Stimulated activated CD8-positive, alpha-beta memory T cell treated with anti-CD3 and anti-CD28 coated beads, Interleukin-4, amount 100 ng/mL, for 24 hours (primary cell): ENCODE measurements at places on chromosomes 6 and 20.

DNA sequence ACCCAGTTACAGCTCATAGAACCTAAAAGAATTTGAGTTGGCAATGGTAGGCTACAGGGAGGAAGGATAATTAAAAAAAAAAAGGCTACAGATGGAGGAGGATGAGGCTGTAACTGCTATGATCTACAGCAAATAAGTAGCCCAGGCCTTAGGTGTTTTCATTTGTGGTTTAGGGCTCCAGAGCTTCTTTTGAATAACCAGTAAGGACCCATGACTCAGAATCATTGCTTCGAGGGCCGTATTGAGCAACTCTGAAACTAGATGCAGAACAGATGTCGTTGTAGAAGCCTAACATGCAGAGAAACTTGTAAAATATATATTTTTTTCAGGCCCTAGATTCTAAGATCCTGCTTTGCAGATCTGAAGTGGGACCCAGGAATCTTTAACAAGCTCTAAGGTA lies 19.0 kb upstream of the ASIP start:
- DNase-seq = no peak

DNA sequence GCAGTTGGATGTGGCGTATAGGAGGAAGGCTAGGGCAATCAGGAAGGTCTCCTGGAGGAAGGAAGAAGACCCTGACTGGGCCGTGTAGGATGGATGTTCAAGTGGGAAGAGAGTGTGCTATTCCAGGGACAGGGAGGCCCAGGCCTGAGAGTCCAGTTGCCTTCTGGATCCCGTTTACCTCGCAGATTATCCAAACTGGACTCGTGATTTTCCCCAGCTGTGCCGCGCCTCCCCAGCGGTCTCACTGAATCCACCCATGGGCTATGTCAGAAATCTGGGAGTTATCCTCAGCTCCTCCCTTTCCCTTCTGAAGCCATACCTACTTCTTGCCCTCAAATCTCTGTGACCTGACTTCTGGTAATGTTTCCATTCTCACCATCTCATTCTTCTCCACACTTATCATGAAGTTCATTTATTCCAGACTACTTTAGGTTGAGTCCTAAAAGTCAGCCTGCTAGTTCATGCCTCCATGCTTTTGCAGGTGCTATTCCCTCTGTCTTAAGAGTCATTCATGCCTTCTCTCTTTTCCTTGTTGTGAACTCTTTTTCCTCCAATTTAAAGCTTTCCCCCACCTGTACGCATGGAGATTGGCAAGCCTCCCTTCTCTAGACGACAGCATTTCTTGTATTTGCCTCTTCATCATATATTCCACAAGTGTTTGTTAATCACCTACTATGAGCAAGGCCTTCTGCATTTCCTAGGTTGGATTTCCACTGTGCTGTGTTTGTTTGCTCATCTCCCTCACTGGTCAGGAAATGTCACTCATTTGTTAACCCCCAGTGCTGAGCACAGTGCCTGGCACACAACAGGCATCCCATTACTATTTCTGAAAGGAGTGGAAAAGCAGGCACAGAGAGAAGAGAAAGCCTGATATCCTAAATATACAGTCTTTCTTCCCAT lies 2.7 kb downstream of the SDCBP2 start:
- no peak for DNase-seq

GRCh38 chr6:24882295-24882694 lies 53.5 kb downstream of the RIPOR2 start:
- DNase-seq = no peak

DNA sequence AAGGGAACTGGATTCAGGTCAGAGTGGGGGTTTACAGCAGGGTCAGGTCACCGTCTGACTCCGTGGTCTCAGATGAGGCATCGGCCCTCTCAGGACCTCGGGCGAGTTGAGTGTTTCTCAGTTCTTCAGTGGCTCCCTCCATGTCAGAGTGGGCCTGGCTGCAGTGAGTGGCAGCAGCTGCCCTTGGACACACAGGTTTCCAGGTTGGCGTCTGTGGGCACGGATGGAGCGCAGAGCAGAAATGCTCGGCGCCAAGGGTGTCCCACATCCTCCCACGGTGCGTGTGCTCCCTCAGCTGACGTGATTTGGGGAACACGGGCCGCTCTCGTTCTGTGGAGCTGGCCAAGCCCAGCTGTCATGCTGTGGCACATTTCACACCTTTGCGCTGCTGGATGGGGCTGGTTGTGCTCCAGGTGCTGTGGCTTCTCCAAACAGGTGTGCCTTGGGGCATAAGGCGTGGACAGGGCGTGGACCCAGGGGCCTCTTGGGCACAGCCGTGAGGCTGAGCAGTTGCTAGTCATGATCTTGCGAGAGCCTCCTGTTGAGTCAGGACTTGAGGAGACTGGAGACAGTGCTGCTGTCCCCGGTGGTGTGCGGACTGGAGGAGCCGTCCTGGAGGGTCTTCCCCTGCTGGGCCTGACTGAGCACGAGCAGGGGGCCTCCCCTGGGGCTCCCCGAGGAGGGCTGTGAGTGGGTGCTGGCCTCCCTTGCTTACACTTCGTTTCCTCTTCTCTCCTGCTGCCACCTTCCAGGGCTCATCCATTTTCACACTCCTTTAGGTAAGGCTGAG lies 9.5 kb upstream of the DNAJC5 start:
- DNase-seq = no peak

GRCh38 chr20:31644701-31645100 lies 7.0 kb downstream of the COX4I2 start:
- no peak for DNase-seq

DNA sequence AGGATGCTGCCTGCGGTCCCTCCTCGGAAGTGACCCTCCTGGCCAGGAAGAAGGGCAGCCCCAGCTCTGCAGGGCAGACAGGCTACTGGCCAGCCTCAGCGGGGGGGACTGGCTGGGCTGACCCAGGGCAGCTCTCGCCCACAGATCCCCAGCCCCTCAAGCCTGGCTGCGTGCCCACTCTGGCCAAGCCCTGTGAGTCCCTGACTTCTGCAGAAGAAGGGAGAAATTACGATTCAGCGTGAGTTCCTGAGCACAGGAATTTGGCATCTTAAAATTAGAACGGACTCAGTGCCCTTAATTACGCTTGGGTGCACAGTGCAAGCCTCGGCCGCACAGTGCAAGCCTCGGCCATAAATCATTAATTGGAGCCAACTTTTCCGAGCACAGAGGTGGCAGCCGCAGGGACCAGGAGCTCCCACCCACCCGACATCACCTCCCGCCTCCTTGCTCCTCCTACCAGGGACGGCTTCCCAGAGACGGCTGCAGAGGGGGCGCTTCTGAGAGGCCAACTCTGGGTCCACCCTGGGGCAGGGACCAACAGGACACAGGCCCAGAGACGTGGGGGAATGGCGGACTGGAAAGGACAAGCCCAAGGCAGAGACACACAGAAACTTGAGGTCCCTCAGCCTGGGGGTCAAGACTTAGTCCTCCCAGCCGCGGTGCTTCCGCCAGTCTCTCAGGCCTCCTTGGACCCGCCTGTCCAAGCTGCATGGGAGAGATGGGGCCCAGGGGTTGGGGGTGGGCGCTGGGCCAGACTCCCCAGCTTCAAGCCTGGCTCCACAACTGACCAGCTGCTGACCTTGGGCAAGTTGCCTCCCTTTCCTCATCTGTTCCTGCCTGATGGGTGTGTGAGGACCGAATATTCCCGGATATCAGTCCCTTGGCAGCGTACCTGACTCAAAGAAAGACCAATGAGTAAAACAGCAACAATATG lies 165.4 kb downstream of the TAF4 start:
- no peak for DNase-seq

- peak; percentile 42 for DNase-seq
Observed at GRCh38 chr6:28673787-28674671, 148.3 kb downstream of the GPX5 start.

- DNase-seq = no peak
Observed at GRCh38 chr20:29878281-29878741, 1379.2 kb upstream of the DEFB115 start.

DNA sequence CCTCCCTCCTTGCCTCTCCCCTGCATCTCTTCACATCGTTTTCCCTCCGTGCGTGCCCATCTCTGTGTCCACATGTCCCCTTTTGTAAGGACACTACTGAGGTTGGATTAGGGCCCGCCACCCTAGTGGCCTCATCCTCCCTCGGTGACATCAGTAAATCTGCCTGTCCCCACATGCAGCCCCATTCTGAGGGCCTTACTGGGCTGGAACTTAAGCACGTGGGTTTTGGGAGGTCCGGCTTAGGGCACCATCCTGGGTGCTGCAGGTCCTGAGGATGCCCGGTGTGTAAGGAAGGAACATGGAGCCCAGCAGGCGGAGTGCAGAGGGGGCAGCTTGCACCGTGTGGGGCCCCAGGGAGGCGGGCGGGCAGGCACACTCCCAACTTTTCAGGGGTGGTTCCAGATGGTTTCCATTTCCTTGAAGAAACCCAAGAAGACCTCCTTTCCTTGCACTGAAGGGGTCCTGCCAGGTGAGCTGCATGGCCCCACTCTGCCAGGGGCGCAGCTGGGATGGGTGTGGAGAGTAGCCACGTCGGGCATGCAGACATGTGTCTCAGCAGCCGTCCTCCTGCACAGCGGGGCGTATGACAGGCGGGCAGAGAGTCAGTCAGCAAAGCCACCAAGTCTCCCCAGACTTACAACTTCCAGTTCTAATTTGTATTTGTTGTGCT lies 329.9 kb downstream of the QKI start:
- no peak for DNase-seq

GRCh38 chr20:40502576-40502975 lies 186.5 kb downstream of the MAFB start:
- DNase-seq = no peak

- no peak for DNase-seq
Observed at GRCh38 chr20:53783768-53784167, 190.1 kb upstream of the ZNF217 start.

DNA sequence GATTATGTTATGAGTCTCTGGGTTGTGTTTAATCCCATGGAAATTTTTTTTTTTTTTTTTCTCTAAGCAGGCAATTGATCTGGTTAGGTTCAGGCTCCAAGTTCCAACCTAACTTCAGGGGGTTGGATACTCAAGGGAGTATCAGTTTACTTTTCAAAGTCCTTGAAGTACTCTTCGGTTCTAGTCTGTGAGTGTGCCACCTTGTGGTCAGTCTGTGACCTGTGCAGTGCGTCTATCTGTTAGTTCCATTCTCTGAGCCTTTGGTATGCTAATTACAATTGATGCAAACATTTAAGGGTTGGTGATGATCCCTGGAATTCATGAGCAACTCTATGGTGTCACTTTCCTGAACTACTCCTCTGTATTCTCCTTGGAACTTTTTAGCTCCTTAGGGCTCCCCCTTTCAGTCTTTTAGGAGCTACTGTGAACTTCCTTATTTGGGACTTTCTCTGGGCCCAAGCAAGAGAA lies 342.0 kb downstream of the SOX4 start:
- no peak for DNase-seq

DNA sequence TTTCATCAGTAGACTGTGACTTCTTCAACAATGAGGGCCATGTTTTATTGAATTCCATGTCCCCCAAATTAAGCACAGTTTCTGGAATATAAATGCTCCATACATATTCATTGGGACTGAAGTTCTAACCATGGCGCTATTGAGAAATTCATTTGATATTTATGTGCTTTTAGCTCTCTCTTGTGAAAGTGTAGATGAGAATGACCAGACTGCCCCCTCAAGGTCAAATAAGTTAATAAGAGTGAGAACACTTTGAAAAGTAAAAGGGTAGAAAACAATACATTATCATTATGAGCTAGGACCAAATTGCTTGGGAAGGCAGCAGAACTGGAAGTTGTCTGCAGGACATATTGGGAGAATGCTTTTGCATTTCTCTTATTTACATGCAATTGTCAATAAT lies 597.9 kb downstream of the EPM2A start:
- no peak for DNase-seq

GRCh38 chr20:1567392-1568162 lies 10.1 kb upstream of the SIRPD start:
- DNase-seq = no peak

GRCh38 chr6:34729631-34730470 lies 27.5 kb upstream of the SNRPC start:
- DNase-seq = no peak

DNA sequence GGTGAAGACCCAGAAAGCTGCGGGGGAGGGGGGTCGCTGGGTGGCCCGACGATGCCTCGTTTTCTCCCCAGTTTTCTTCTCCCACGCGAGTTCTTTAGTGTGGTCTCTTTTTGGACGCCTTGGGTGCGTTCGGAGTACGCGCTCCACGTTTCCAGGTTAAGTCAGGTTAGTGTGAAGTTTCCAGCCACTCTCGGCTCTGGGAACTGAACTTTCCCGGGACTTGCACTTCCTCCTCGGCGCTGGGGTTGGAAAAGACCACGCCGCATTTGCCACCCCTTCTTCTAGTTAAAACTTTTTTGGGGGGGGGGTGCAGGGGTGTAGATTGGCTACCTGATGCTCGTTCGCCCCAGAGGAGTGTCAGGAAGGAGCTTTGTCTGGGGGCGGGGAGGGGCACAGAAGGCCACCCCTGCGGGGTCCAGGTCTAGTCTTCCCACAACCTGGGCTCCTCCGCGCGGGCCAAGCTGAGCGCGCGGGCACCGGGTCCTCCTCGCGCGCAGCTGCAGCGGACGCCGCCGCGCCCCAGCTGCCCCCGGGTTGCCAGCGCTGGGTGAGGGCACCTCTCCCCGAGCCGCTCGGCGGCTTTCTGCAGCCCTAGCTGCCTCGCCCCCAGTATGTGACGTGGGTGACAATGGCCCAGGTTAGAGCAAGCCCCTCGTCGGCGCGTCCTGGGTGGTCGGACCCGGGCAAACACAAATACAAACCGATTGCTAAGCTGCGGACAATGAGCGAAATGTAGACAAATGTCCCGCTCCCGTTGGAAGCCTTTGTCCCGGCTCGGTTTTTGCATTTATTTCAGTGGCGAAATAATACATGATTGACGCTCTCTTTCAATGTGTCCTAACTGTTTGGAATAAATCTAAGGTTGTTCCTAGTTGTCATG lies 1.7 kb upstream of the NKX2-2 start:
- no peak for DNase-seq

DNA sequence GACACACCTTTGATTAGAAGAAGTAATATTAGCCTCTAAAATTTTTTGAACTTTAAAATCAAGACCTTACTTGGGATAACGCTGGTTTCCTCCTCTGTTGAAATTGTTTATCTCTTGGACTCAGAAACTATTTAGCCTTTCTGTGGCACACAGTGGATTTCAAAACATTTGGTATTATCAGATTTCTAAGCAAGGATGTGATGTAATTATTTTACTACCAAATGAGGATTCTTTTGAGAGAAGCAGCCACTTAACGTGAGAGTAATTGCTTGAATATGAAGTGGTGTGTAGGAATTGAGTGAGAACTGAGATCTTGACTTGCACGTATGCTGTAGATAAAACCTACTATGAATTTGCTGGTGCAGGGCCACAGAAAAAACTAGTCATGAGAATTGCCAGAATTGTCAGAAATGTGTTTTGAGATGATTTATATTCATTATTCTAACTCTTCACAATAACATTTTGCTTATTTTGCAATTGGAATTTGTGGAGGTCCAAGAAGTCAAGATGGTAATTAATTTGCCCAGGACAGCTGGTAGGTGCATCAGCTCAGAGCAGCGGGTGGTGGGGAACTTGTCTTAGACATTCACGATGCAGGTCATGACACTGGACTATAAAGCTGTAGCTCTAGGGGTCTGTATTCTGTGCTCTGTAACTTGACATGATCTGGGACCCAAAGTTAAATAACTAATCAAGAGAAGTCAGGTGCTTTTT lies 53.4 kb downstream of the AKAP12 start:
- DNase-seq = no peak
